ENCODE measurements at places on chromosomes 2 and 18.
A peak's percentile ranks its signal among the peaks of the same experiment; 100 is the strongest.

DNA sequence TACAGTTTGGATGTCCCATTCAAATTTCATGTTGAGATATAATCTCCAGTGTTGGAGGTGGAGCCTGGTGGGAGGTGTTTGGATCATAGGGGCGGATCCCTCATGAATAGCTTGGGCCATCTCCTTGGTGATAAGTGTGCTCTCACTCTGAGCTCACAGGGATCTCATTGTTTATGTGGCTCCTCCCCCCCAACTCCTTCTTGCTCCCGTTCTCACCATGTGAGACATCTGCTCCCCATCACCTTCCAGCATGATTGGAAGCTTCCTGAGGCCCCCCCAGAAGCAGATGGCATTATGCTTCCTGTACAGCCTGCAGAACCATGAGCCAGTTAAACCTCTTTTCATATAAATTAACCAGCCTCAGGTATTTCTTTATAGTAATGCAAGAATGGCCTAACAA lies 3.0 kb upstream of the INPP1 start:
- DNase-seq, result no peak

GRCh38 chr2:112483042-112483473 lies 1.1 kb downstream of the TTL start:
- peak; percentile 20 for DNase-seq

DNA sequence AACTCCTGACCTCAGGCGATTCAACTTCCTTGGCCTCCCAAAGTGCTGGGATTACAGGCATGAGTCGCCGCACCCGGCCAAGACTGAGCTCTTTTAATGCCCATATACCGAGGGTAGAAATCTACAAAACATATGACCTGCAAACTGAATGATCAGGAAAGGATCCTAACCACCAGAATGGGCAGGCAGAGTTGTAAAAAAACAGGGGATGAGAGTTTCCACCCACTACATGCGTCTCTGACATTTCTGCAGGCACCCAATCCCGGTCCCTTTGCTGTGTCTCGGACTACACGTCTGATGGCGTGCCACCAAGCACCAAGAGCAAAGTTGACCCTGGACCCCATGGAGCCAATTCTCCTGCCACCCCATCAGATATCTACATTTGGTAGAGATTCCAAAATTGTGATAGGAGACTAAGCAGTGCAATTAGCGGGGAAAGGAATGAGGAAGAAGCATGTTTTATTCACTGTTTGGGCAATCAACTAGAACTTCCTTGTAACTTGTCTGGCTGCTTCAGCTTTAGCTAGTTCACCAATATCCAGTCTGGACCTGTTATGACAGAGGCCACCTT lies 74.1 kb downstream of the ATP8B1 start:
- DNase-seq, result no peak

GRCh38 chr2:137689549-137689948 lies 274.7 kb upstream of the HNMT start:
- no peak for DNase-seq

- no peak for DNase-seq
Measured at GRCh38 chr2:187271825-187272224, 176.2 kb downstream of the CALCRL start.

DNA sequence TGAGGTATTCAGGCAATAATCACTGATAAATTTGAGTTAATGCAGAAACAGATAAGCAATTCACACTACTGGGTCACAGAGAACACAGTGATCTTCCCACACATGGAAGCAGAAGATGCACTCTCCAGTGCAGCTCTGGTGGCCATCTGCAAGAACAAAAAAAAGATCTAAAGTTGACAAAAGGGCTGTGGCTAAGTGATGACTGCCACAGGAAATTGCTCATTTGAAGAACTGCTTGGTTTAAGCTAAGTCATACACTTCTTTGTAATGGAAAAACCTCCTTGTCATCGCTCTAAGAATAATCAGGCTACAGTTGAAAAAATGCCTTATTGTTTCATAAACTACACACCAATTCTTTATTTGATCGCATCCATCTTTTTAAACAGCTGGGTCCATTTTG lies 115.1 kb downstream of the DTNB start:
- peak; percentile 58 for DNase-seq

- DNase-seq, result no peak
Measured at GRCh38 chr18:36513556-36513955, 216.0 kb downstream of the FHOD3 start.

DNA sequence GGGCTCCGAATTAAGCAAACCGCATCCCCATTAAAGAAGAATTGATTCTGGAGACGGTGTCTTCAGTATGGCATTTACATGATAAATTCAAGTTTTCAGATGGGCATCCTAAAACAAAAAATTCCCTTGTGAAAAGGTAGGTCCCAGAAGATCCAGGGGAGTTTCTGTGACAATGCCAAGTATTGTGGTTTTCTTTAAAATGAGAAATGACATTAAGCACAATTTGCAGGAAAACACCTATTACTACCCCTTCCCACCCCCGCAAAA lies 689 bp upstream of the YWHAQ start:
- DNase-seq, result no peak

- no peak for DNase-seq
Measured at GRCh38 chr2:165876712-165877111, 76.9 kb downstream of the TTC21B start.

- no peak for DNase-seq
Measured at GRCh38 chr2:201906777-201907562, 100.6 kb downstream of the CDK15 start.

DNA sequence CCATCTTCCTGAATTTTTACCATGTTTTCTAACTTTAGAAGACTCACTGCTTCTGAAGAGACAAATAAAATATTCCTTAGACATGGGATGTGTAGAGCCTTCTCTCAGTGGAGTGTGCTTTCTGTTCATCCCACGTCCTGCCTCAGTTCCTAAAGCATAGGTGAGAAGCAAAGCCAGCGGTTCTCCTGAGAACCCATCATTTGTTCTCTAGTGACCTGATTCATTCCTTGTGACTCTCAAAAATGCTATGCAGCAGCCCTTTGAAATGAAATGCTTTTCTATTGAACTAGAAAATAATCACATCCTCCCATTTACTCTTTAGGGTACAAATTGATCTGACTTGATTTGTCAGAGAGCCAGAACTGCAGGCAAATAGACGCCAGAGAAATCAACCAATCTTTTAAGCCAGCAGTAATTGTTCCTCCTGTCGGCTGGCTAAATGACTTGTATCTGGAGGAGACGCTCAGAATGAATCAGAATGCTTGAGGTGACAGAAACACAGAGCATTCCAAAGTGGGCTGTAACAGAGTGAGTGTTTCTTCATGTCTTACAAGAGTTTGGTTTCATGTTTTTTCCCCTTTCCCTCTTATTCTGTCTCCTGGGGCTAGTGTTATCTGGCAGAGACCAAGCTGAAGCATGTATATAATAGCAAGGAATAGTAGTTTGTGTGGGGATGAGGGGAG lies 81.3 kb upstream of the TMEM178A start:
- DNase-seq, result no peak

Measured in stimulated activated CD4-positive, alpha-beta T cell treated with anti-CD3 and anti-CD28 coated beads, Interleukin-15, amount 100 ng/mL, for 24 hours (primary cell).